Lower leg skin (tissue), 4 donors: ENCODE measurements at places on chromosomes 7 and 10. TPM values are rescaled to one million over a fixed set of nuclear protein-coding genes. Genes with fewer than 3 reads are reported as not detected.

The MALRD1 gene
- total RNA-seq: 0.23 TPM

The MYL7 gene
- total RNA-seq: not detected

The RAMP3 gene
- total RNA-seq: 23.8 TPM

The AGR2 gene
- total RNA-seq: 1.9 TPM
